ENCODE measurements at places on chromosomes 7 and 10. TPM values are rescaled to one million over a fixed set of nuclear protein-coding genes. Genes with fewer than 3 reads are reported as not detected.

NPC1L1 gene
- polyA plus RNA-seq = 2.1 TPM

CNNM1 gene
- 1.9 TPM for polyA plus RNA-seq

FBXL13 gene
- polyA plus RNA-seq = 2.9 TPM

SPAM1 gene
- polyA plus RNA-seq = not detected

PLEKHS1 gene
- polyA plus RNA-seq = not detected

GHRHR gene
- 0.34 TPM for polyA plus RNA-seq

FFAR4 gene
- not detected for polyA plus RNA-seq

DNAJC1 gene
- 32.8 TPM for polyA plus RNA-seq

AMZ1 gene
- polyA plus RNA-seq = 0.08 TPM

FAM131B gene
- 2.6 TPM for polyA plus RNA-seq

FEZF1 gene
- not detected for polyA plus RNA-seq

HOXA5 gene
- polyA plus RNA-seq = 59.7 TPM

JCAD gene
- 29.8 TPM for polyA plus RNA-seq

CCDC3 gene
- 9.5 TPM for polyA plus RNA-seq

IKZF5 gene
- polyA plus RNA-seq = 18.7 TPM

CACNA2D1 gene
- polyA plus RNA-seq = 25.3 TPM

HYAL4 gene
- polyA plus RNA-seq = 0.12 TPM

SYPL1 gene
- 151 TPM for polyA plus RNA-seq

All from right renal cortex interstitium (tissue), 3 donors.